ENCODE measurements at places on chromosomes 2 and 18. TPM values are rescaled to one million over a fixed set of nuclear protein-coding genes. Genes with fewer than 3 reads are reported as not detected.

DNA sequence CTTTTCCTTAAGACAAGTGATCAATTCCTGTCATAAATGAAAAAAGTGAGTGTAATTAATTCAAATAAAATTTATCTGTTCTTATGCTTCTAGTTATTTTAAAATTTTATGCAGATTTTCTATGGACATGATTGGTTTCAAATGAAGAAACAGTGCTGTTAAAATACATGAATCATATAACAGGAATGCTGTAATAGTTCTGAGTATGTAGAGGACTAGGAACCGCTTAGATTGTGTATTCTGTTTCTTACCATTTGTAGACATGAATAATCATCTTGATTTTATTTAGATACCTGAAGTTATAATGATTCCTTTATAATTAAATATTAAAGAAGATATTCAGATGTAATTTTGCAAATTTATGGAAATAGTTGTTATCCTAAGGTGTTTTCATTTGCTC is 3.5 kb downstream of the ACTR2 start:
- DNase-seq, result no peak

GRCh38 chr2:20949256-20949655 is 94.6 kb downstream of the APOB start:
- no peak for DNase-seq

DNA sequence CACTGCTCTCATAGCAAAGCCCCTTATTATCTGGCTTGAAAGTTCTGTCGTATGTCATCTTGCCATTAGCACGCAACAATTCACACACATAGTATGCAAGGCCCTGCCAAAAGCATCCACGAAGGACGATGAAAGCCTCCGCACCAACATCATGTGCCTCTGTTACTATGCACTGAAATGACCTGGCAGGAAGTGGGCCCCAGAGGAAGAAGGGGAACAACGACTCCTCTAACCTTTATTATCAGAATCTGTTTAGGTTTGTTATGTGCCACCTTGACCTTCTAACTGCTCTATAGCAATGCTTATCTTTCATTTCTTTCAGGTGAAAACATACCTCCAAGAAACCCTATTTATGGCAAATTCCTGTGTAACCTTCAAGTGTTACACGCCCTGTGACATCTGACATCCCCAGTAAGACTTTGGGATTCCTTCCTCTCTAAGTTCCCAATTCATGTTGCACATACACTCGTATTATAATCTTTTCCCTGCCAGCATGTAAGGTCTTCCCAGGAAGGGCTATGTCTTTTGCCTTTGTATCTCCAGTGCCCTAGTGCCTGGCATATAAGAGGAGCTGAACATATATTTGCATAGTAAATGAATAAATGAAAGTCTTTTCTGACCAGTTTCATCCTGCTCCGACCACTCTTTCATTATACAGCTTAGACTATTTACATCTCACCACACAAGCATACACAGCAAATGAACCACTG is 7.0 kb upstream of the NDUFV2 start:
- no peak for DNase-seq

- DNase-seq, result no peak
Measured at GRCh38 chr2:160490733-160491685, 2.6 kb downstream of the RBMS1 start.

C2orf80 gene
- polyA plus RNA-seq, result 31.0 TPM

SKA1 gene
- polyA plus RNA-seq, result 3.7 TPM

LRRTM4 gene
- 12.7 TPM for polyA plus RNA-seq

Data from spinal cord (tissue), 10 donors.